ENCODE measurements at places on chromosomes 2 and 18. TPM values are rescaled to one million over a fixed set of nuclear protein-coding genes. Genes with fewer than 3 reads are reported as not detected.

The TMEM182 gene
- total RNA-seq = 1.3 TPM

The IGFBP5 gene
- 6.1 TPM for total RNA-seq

The ZBTB7C gene
- total RNA-seq = under 0.01 TPM

DNA sequence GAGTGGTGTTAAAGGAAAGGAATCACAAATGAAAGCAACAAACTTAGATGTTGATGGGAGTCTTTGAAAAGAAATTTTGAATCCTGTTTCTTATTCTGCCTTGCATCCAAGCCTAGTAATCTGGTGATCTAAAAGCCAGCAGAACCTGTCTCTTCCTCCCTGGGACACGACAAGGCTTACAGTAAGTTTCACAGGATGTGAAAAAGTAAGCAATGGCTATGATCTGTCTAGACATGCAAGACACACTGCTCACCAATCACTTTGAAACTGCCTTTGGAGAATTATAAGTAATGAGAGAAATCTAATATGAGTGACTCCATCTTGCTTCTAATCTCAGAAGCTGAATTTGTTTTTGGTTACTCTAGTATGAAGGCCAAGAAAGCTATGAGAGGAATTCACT lies 103.7 kb downstream of the KCNH7 start:
- DNase-seq = no peak

- no peak for DNase-seq
Observed at GRCh38 chr18:77068321-77069312, 64.0 kb downstream of the MBP start.

DNA sequence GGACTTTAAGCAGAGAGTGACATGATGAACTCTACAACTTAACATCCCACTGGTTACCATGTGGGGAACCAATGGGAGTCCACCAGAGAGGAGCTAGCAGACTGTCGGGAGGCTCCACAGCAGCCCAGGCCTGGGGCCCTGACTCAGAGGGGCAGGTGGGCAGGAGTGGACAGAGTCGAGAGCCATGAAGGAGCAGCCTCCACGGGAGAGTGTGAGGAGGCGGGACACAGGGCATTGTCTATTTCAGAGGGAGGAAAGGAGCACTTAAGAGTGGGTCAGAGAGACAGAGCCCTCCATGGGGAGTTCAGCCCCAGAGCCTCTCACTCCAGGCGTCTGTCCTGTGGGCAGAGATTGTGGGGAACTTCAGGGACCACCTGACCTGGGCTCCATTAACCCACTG lies 118.7 kb downstream of the CYP26B1 start:
- DNase-seq = no peak

- DNase-seq = no peak
Observed at GRCh38 chr2:189199797-189200196, 20.2 kb upstream of the COL5A2 start.

DNA sequence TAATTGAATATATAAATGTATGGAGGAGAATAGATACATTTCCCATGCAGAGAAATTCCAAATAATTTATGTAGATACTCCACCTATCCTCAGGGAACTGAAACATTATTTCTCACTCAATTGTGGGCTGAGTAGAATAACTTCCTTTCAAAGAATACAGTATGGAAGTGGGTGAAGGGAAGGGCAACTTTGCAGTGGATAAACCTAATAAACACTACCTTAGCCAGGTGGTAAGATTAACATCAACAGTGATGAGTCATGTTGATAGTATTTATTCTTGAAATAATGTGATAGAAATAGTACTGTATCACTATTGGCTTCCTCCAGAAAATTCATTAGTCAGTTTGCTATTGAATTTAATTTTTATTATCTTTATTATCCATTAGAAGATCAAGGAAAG lies 716.4 kb upstream of the CHAC2 start:
- no peak for DNase-seq

Data from dermis blood vessel endothelial cell (primary cell).